Fibroblast of skin of right quadriceps (primary cell): ENCODE measurements at places on chromosomes 12 and 14.

DNA sequence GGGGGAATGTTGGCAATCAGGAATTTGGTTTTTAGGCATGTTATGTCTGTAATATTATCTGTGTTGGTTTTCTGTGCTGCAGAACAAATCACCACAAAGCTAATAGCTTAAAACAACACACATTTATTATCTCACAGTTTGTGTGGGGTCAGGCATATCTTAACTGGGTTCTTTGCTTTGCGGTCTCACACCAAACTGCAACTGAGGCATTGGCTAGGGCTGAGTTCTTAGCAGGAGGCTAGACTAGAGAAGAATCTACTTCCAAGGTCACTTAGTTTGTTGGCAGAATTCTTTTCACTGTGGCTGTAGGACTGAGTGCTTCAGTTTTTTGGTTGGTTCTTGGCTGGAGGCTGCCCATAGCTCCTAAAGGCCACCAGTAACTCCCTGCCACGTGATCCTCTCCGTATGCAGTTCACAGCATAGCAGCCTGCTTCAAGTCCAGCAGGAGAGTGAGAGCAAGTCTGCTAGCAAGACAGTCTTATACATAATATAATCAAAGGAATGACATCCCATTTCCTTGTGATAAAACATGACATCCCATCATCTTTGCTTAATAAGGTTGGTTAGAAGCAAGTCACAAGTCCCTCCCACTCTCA, 21.6 kb downstream of the ATF1 start:
- no peak for DNase-seq

DNA sequence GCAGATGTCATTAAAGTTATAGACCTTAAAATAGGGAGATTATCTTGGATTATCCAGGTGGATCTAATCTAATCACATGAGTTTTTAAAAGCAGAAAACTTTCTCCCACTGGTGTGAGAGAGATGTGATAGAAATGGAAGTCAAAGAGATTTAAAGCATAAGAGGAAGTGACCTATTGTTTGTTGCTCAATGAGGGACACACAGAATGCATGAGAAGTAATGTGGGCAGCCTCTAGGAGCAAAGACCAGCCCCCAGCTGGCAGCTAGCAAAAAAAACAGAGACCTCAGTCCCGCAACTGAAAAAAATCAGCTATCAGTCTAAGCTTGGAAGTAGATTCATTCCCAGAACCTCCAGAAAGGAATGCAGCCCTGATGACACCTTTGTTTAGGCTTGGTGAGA, 24.6 kb upstream of the ANP32D start:
- DNase-seq: no peak

DNA sequence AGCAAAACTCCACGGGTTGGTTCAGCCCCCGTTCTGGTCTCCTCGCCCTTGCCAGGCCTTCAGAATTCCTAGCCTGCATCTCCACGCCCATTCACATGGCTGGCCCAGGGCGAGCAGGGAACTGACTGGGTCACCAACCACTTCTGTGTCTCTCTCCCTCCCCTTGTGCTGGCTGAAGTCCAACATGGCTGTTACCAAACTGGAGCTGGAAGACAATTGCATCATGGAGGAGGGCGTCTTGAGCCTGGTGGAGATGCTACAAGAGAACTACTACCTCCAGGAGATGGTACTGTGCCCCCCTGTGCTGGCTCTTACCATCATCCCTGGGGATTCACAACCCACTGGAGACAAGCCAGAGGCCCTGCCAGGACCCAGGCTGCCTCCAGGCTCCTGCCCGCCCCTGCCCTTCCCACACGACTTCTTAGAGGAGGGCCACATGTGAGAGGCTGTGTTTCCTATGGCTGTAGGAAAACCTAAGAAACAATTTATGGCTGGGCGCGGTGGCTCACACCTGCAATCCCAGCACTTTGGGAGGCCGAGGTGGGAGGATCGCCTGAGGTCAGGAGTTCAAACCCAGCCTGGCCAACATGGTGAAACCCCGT, 9.9 kb downstream of the LRRC74A start:
- DNase-seq: no peak

DNA sequence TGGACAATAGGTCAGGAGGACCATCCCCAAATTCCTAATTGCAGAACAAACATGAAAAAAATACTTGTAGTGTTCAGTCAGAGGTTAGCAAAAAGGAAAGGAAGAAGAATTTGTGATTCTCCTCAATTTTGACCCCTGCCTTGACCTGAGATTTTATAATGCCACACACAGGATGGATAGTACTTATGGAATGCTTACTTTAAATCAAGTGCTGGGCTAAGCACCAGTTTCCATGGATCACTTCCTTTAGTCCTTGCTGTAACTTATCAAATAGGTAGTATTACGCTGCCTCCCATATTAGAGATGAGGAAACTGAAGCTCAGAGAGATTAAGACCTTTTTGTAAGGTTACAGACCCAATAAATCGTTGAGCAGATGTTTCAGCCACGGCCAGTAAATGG, 81.2 kb upstream of the OVCH1 start:
- no peak for DNase-seq

GRCh38 chr12:66058554-66058953, 72.0 kb downstream of the LLPH start:
- no peak for DNase-seq

GRCh38 chr12:78963439-78964227, 99.1 kb downstream of the SYT1 start:
- DNase-seq: peak; percentile 30

DNA sequence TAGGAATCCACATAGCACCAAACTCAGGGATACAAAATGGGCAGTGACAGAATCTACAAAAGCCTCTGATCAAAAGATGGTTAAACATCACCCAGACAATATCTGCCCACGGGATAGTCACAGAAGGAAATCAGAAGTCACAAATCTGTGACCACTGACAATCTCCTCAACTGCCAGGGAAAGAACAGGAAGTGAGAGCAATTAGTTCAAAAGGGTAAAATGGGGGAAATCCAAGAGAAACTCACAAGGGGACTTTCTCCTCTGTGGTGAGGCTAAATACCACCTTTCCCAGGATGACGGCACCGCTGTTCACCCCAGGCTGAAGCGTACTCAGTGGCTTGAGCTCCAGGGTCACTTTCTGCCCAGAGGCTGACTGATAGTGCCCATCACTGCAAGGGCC, 10.7 kb downstream of the TTC5 start:
- DNase-seq: no peak

- DNase-seq: peak; percentile 42
Observed at GRCh38 chr12:118330421-118331018, 42.2 kb downstream of the TAOK3 start.

- DNase-seq: no peak
Observed at GRCh38 chr12:124476011-124476400, 91.4 kb downstream of the NCOR2 start.

DNA sequence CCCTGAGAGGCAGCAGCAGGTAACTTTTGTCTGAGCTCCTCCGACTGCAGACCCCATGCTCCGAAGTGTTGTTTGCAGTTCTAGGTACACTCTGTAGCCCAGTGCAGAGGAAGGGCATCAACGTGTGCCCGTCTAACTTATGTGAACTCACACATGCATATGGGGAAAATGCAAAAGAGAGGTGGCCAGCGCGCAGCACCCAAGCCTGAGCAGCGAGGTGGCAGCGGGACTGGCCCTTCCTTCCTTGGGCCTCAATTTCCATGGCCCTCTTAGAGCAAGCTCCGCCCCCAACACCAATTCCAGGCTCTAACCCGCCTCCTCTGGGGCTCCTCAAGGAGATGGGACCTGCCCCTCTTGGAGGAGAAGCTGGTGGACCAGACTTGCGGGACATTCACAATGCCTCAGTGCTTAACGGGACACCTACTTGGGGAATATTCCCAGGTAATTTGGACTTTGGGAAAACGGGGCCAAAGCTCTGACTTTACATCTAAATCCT, 27.7 kb downstream of the GPR68 start:
- DNase-seq: no peak
